ENCODE measurements at places on chromosomes 7 and 10. TPM values are rescaled to one million over a fixed set of nuclear protein-coding genes. Genes with fewer than 3 reads are reported as not detected.

DNA sequence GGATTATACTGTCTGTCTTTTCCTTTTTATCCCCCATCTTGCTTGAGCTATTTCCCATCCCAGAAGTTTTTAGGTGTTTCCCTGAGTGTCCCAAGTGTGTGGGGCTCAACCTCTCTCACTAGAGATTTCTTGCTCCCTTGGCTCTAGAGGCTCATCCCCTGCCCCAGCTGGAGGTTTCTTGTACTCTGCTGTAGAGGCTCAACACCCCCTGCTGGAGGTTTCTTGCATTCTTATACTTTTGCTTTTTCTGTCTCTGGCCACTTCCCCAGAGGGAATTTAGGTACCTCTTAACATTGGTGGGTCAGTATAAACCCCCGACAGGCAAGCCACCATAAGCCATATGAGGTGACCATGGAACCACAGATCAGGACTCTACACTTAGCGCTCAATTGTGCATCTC, 114.2 kb upstream of the FAM3C start:
- DNase-seq, result no peak

- DNase-seq, result no peak
Observed at GRCh38 chr10:132449051-132449810, 52.2 kb downstream of the PWWP2B start.

GRCh38 chr10:17435953-17436352, 18.4 kb downstream of the ST8SIA6 start:
- DNase-seq, result no peak

The GLI3 gene
- total RNA-seq, result not detected
